Mesothelial cell of epicardium (in vitro differentiated cells): ENCODE measurements at places on chromosomes 16 and 17. TPM values are rescaled to one million over a fixed set of nuclear protein-coding genes. Genes with fewer than 3 reads are reported as not detected.

- H3K4me3 ChIP-seq, result no peak overlapping the region
- peak overlapping the region; percentile 66 for H3K27ac ChIP-seq
- no peaks in the 10 kb centered on the region for H3K36me3 ChIP-seq
- H3K27me3 ChIP-seq, result no peaks in the 10 kb centered on the region
These were observed 5.8 kb upstream of the ARMC5 start for GRCh38 chr16:31453255-31454204.

The SYT17 gene
- 7.4 to 8.6 TPM (median 7.5 TPM) in 3 replicates for total RNA-seq

DNA sequence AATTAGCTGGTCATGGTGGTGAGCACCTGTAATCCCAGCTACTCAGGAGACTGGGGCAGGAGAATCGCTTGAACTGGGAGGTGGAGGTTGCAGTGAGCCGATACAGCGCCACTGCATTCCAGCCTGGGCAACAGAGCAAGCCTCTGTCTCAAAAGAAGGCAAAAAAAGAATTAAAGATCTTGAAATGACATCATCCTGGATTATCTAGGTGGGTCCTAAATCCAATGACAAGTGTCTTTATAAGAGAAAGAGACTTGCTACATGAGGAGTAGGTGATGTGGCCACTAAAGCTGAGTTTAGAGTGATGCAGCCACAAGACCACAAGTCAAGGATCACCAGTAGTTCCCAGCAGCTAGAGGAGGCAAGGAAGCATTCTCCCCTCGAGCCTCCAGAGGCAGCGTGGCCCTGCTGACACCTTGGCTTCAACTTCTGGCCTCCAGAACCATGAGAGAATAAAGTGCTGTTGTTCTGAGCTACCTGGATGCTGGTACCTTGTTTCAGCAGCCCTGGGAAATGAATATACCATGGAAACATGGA is 15.8 kb downstream of the CIITA start:
- DNase-seq, result no peak
- H3K4me3 ChIP-seq, result no peak overlapping the region
- no peaks in the 10 kb centered on the region for H3K36me3 ChIP-seq
- peaks cover 43% of the 10 kb centered on the region for H3K27me3 ChIP-seq
- H3K27ac ChIP-seq, result no peak overlapping the region

DNA sequence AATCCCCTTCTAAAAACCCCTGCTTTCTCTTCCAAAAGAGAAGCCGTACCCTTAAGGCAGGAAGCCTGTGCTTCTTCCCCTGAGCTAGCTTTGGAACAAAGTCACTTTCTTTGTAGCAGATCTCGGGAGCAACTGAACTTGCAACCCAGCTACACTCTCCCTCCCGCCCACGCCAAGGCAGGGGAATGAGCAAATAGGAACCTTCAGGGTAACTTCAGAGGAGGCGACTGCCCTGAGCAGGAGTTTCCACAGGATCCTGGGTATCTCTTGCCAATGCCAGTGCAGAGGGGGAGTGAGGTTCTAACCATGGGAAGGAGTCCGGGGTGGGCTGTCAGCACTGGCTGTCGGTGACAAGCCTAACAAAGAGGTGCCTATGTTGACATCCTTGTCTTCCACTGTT is 5.9 kb upstream of the PIRT start:
- peaks cover 19% of the 10 kb centered on the region for H3K4me1 ChIP-seq
- no peaks in the 10 kb centered on the region for H3K36me3 ChIP-seq
- H3K27me3 ChIP-seq, result peaks cover 43% of the 10 kb centered on the region
- no peak for DNase-seq
- peak overlapping the region; percentile 62 for H3K4me3 ChIP-seq

GRCh38 chr16:25896411-25896810 is 204.7 kb downstream of the HS3ST4 start:
- no peaks in the 10 kb centered on the region for H3K27me3 ChIP-seq
- no peaks in the 10 kb centered on the region for H3K36me3 ChIP-seq
- peaks cover 22% of the 10 kb centered on the region for H3K4me1 ChIP-seq
- DNase-seq, result no peak

GRCh38 chr16:71724320-71724751 is at the start of gene PHLPP2:
Gene PHLPP2 (minus strand): TSS chr16:71724701. CDS start chr16:71714795, 9,906 bp downstream.
- peaks cover 4% of the 10 kb centered on the region for H3K27me3 ChIP-seq
- peaks cover 20% of the 10 kb centered on the region for H3K4me1 ChIP-seq
- no peak for DNase-seq
- peak within 1 kb of the TSS; percentile 79 for H3K4me3 ChIP-seq
- no peaks in the 10 kb centered on the region for H3K36me3 ChIP-seq

DNA sequence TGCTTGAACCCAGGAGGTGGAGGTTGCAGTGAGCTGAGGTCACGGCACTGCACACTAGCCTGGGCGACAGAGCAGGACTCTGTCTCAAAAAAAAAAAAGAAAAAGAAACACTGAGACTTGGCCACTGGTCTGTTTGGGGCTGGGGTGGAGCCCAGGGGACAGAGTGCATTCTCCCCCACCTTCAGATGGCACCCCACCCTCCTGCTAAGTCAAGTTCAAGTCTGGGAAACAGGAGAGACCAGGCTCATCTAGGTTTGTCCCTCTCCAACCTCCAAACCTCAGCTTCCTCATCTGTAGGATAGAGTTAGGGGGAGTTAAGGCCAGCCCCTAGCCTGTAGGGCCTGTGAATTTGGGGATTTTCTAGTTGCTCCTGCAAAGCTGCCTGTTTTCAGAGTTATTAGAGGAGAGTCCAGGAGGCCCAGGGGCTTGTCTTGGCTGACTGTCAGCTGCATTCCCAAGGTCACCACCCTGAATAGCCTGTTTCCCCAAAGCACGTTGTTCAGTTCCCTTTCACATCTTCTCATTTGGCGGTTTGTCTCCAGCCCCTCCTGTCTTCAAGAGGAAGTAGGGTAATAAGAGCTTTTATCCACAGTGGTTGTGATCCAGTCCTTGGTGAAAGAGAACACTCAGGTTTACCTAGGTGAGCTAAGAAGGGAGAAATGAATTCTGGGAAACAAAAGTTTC is 2.2 kb downstream of the MT3 start:
- H3K27me3 ChIP-seq, result peaks cover 85% of the 10 kb centered on the region
- no peak for DNase-seq
- no peak overlapping the region for H3K4me3 ChIP-seq
- H3K27ac ChIP-seq, result no peak overlapping the region

The USP32 gene
- total RNA-seq, result 43.9 to 48.4 TPM (median 45.8 TPM) in 3 replicates

- DNase-seq, result no peak
- H3K4me1 ChIP-seq, result no peaks in the 10 kb centered on the region
These were observed 28.5 kb upstream of the SHCBP1 start for GRCh38 chr16:46649588-46650253.

The NKD1 gene
- total RNA-seq, result 60.1 to 63.0 TPM (median 61.5 TPM) in 3 replicates

DNA sequence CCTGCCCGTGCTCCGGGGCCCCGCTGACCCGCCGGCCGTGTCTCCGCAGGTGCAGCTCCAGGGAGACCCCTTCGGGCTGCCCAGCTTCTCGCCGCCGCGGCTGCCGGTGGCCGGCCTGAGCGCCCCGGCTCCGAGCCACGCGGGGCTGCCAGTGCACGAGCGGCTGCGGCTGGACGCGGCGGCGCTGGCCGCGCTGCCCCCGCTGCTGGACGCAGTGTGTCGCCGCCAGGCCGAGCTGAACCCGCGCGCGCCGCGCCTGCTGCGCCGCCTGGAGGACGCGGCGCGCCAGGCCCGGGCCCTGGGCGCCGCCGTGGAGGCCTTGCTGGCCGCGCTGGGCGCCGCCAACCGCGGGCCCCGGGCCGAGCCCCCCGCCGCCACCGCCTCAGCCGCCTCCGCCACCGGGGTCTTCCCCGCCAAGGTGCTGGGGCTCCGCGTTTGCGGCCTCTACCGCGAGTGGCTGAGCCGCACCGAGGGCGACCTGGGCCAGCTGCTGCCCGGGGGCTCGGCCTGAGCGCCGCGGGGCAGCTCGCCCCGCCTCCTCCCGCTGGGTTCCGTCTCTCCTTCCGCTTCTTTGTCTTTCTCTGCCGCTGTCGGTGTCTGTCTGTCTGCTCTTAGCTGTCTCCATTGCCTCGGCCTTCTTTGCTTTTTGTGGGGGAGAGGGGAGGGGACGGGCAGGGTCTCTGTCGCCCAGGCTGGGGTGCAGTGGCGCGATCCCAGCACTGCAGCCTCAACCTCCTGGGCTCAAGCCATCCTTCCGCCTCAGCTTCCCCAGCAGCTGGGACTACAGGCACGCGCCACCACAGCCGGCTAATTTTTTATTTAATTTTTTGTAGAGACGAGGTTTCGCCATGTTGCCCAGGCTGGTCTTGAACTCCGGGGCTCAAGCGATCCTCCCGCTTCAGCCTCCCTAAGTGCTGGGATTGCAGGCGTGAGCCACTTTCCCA is 5.9 kb downstream of the CTF1 start:
- H3K36me3 ChIP-seq, result no peaks in the 10 kb centered on the region
- H3K4me1 ChIP-seq, result peaks cover 13% of the 10 kb centered on the region
- peak overlapping the region; percentile 90 for H3K4me3 ChIP-seq
- DNase-seq, result peak; percentile 75
- peak overlapping the region; percentile 99 for H3K27ac ChIP-seq
- no peaks in the 10 kb centered on the region for H3K27me3 ChIP-seq

DNA sequence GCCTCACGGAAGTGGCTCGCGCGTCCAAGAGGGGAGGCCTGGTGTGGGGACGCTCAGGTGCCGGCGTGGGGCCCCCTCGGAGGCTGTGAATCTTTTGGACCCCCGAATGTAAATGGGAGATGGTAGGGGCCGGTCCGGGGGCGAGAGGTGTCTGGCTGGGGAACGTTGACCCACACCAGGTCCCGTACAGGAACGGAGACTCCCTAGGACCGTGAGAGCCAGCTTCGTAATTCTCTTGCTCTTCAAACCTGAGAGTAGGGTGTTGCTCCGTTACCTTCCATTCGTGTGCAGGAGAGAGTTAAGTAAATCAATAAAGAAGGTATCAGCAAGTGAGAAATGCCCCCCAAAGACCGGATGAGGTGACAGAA is 481 bp downstream of the LYRM1 start:
- H3K27ac ChIP-seq, result peak overlapping the region; percentile 98
- peaks cover 3% of the 10 kb centered on the region for H3K36me3 ChIP-seq
- DNase-seq, result no peak
- H3K4me3 ChIP-seq, result peak overlapping the region; percentile 83
- no peaks in the 10 kb centered on the region for H3K27me3 ChIP-seq

DNA sequence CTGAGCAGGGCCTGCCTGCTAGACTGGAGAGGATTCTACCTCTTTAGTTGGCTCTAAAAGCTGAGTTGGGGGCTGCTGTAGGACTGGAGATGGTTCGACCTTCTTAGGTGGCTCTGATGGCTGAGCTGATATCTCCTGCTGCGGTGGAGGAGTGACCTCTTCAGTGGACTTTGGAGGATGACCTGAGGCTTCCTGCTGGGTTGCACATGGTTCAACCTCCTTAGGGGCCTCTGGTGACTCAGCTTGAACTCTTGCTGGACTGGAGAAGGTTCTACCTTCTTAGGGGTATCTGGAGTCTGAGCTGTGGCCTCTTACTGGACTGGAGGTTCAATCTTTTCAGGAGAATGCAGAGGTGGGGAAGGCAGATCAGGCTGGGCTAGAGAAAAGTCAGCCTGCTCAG is 48.9 kb upstream of the TMEM97 start:
- H3K27me3 ChIP-seq, result peaks cover 1% of the 10 kb centered on the region
- H3K36me3 ChIP-seq, result peaks cover 4% of the 10 kb centered on the region
- DNase-seq, result no peak

DNA sequence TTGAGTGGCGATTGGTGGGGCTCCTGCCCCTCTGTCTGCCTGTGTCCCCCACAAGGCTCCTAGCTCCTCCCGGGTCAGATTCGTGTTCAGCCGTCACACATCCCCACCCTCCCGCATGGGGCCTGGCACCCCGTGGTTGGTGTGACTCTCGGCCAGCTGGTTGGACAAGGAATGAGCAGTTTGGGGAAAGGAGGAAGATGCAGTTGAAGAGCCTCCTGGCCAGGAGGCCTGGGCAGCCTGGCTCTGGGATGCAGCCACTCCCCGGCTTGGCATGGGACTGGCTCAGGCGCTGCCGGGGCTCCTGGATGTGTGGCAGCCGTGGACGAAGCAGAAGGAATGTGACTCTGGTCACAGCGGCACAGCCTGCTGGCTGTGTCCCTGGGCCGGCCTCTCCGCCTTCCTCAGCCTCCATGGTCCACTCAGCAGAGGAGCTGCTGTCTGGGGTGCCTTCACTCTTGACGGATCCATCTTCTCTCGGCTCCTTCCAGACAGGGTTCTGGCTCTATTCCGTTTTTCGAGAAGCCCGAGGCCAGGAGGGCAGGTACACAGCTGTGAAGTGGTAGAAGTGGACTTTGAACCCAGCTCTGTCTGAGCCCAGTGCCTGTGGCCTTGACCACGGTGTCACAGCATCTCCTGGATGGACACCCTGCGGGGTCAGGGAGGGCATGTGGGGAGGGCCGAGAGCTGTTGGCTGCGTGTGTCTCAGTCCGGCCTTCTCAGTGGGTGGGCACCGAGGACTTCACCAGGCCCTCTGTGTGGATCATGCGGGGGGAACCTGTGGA is 2.1 kb downstream of the TRAF7 start:
- H3K4me3 ChIP-seq, result peak overlapping the region; percentile 96
- H3K27ac ChIP-seq, result peak overlapping the region; percentile 94
- H3K4me1 ChIP-seq, result peaks cover 36% of the 10 kb centered on the region

The CNTNAP4 gene
- total RNA-seq, result 3.6 to 4.0 TPM (median 3.8 TPM) in 3 replicates

- H3K36me3 ChIP-seq, result no peaks in the 10 kb centered on the region
- H3K27ac ChIP-seq, result no peak overlapping the region
- DNase-seq, result no peak
- H3K4me3 ChIP-seq, result no peak overlapping the region
These were observed 271.8 kb downstream of the CPPED1 start for GRCh38 chr16:12531937-12532336.

- no peak overlapping the region for H3K4me3 ChIP-seq
- no peak overlapping the region for H3K27ac ChIP-seq
- no peak for DNase-seq
- H3K36me3 ChIP-seq, result no peaks in the 10 kb centered on the region
These were observed 166.8 kb downstream of the GRIN2A start for GRCh38 chr16:10015397-10015796.

- no peak overlapping the region for H3K4me3 ChIP-seq
- peaks cover 22% of the 10 kb centered on the region for H3K36me3 ChIP-seq
- no peak overlapping the region for H3K27ac ChIP-seq
- H3K4me1 ChIP-seq, result peaks cover under 1% of the 10 kb centered on the region
These were observed 70.5 kb downstream of the CFDP1 start for GRCh38 chr16:75362846-75363245.
